Adipose tissue (tissue), 3 donors: ENCODE measurements at places on chromosomes 12 and 14. TPM values are rescaled to one million over a fixed set of nuclear protein-coding genes. Genes with fewer than 3 reads are reported as not detected.

Gene BDKRB2
- polyA plus RNA-seq = 9.4 TPM

Gene C12orf43
- polyA plus RNA-seq = 7.4 TPM

Gene SERPINA12
- not detected for polyA plus RNA-seq

Gene ING4
- polyA plus RNA-seq = 25.2 TPM

Gene DHRS2
- 1.3 TPM for polyA plus RNA-seq

Gene CPM
- polyA plus RNA-seq = 74.8 TPM

Gene TAPBPL
- polyA plus RNA-seq = 8.0 TPM

Gene DENND5B
- 3.3 TPM for polyA plus RNA-seq

Gene KIF21A
- 9.7 TPM for polyA plus RNA-seq
